ENCODE measurements at places on chromosomes 7 and 10. TPM values are rescaled to one million over a fixed set of nuclear protein-coding genes. Genes with fewer than 3 reads are reported as not detected.
A peak's percentile ranks its signal among the peaks of the same experiment; 100 is the strongest.

GRCh38 chr7:135204876-135205275, 6.5 kb downstream of the WDR91 start:
- DNase-seq, result no peak

- no peak for DNase-seq
Observed at GRCh38 chr7:11343818-11344413, 370.2 kb downstream of the PHF14 start.

GRCh38 chr10:123327450-123327849, 173.2 kb downstream of the BUB3 start:
- DNase-seq, result no peak

DNA sequence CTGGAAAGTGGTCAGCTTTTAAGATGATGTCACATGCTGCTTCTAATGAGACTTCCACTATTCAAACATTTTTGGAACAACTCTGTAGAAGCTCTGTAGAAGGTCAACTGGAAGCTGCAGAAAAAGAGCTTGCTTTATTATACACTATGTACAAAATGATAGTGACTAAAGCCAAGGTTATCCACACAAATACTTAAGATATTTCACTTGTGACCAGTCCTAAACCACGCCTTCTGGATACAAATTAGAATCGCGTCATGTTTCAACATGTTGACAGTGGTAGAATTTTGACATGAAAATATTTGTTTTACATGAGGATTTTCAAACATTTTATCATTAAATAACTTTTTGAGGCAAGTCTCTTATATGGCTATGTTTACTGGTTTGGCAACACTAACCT, 499.6 kb upstream of the PHF14 start:
- DNase-seq, result no peak

GRCh38 chr7:69640216-69640615, 41.9 kb downstream of the AUTS2 start:
- DNase-seq, result no peak

DNA sequence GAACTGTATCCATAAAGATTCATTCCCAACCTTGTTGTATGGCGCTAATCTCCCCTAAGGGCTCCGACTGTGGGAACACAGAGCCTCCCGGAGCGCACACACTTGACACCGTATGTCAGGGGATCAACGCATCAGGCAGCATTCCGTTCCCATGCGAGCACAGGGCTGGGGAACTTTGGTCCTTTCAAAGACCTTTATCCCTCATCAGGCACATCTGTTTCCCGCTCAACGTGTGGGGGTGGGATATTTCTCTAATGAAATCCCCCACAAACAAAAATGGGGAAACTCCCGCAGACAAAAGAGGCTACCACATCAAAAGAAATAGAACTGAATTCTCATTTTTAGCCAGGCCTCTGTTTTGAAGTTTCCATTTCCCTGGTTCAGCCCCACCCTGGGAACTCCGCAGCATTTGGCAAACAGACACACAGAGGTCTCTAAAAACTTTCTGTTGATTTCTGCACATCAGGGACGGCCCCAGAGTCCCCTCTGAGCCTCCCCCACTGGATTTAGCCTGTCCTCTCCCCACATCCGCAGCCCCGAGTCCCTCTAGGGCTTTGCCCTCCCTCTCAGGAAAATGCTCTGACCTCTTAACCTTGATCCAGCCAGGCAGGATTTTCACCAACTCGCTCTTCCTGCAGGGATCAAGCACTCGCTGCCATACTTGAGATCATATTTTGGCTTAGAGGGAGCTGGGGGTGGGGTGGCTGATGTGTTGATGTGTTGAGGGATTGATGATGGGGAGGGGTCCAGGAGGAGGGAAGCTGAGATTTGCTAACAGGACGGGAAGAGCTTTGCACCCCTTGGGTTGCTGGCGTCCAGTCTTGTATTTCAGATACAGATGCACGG, 6.6 kb downstream of the CPA5 start:
- no peak for DNase-seq

DNA sequence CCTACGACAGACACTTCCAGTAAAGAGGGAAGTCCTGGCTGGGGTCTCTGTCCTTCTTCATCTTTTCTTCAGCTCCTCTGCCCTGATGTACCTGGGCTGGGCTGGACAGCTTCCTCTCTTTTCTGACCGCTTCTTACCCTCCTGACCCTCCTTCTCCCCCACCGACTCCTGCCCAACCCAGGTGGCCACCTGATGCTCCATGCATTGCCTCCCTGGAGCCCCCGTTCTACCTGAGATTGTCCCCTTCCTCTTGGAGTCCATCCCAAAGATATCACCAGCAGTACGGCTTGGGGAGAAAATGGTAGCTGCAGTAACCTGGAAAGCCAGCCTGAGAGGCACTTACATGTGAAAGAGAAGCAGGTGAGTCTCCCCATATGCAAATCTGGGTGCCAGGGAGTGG, 566.3 kb downstream of the TCERG1L start:
- peak; percentile 7 for DNase-seq

DNA sequence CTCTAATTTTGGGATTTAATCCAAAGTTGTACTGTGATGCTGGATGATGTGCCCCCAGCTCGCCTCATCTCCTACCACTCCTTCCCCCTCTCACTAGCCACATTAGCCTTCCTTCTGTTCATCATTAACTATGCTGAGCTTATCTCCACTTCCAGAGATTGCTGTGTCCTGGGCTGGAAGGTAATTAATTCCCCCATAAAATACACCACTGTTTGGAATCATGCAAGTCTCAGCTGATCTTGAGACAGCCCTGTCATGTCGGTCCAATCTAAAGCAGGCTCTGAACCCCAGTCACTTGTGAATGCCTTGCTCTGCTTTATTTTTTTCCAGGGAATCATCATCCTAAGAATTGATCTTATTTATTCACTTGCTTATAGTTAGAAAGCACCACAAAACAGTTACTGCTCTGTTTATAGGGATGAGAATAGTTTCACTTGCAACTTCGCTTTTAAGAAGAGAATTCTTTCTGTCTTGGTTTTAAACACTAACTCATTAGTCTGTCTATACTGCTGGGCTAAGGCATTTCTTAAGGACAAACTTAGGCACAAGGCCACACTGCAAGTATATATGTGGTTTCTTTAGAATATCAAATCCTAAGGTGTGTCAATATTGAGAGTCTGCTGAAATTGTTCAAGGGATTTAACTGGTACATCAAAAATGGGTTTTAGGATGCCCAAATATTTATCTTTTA, 341.1 kb upstream of the SEMA3A start:
- DNase-seq, result no peak

GRCh38 chr10:62589689-62590088, 214.8 kb upstream of the ADO start:
- DNase-seq, result no peak

- DNase-seq, result no peak
Observed at GRCh38 chr7:120898715-120899499, 41.0 kb upstream of the TSPAN12 start.

- no peak for DNase-seq
Observed at GRCh38 chr7:33444511-33444910, 315.1 kb downstream of the BBS9 start.

- DNase-seq, result no peak
Observed at GRCh38 chr10:20415684-20416083, 481.4 kb downstream of the NEBL start.

DNA sequence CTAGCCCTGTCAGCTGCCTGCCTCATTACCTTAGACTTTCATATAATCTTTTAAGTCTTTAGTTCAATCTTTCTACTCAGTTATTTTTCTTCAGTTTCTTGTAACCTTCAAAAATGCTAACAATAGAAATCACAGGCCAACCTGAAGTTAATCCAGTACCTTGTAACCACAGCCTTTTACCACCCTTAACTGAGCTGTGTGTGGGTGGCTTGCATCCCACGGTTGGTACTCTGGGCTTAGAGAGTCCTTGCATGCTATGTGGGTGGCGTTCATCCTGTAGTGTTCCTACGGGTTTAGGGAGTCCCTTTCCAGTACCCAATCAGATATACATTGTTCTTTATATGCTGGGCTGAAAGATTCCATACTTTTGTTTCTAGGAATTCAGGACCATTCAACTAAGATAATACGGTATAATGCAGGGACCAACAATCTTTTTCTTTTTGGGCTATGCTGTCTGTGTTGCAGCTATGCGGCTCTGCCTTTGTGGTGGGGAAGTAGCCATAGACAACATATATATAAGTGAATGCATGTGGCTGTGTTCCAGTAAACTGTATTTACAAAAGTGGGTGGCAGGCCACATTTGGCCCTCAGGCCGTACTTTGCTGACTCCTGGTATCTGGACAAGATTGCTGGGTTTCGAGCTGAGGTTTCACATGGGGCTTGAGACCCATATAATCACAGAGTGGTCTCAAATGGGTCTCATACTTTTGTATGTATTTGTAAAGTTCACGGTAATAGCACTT, 280.8 kb upstream of the LRGUK start:
- DNase-seq, result no peak

DNA sequence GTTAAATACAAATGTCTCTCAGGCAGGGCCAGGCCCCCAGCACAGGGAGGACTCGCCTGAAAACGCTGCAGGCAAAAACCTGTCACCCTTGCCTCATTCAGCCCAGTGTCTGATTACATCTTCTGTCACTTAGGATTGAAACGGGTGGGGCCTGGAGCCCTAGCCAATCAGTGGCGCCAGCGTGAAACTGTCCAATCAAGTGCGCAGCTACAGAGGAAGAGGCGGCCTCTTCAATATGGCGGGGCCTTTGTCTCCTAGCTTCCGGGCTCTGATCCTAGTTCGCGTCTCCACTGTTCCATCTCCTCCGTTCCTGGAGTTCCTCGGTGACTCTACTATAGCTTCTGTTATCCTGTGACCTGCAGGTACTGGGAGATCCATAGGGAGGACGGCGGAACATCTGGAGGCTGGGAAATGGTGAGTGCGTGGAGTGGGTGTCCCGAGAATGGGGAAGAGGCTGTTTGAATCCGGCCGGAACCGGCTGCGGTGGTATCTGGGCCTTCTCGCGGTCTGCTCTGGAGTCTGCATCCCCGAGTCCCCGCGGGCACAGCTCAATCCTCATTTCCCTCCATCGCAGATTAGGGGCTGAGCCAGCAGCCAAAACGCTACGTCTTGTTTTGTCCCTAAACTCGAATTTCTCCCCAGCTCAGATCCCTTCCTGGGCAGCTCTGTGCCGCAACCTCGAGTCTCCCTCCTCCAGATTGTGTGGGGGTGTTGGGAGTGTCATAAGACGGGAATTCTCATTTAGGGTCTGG, at the start of gene ZNF736:
Gene ZNF736, plus strand, starts transcription at position 222 of the 752 bp plus-strand sequence. Its CDS starts 190 bp downstream, at position 412.
- peak; percentile 91 for DNase-seq

DNA sequence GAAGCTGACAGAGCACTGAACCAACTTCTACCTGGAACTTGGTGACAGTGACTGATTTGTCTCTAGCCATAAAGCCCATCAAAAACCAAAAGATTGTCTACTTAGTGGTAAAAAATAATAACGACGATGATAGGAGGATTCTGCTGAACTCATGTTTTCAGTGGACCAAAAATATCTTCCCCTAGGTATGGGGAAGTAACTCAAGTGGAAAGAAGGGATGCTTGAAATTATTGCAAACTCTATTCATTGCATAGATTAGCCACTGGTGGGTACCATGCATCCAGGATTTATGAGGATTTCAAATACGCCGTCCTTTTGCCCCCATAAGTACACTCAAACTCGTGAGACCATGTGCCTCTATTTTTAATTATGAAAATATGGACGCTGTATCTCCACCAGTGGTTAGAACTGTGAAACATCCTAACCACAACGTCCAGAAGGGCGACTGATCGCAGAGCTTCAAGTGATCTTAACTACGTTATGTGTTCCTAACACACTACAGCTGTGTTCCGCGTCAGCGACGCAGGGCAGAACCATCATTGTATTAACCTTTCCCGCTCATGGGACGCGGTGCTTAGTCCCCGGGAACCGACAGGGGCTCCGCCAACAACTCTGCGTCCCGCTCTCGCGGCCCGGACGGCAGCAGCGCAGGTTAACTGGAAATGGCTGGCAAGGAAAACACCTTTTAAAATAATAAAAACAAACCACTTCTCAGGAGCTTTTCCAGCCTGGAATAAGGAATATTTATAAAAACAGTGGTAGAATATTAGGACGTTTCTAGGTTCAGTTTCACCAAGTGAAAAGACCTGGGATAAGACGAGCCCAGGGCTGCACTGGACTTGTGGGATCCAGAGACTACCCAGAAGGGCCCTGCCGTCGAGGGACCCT, 776 bp downstream of the PEX1 start:
- peak; percentile 73 for DNase-seq

DNA sequence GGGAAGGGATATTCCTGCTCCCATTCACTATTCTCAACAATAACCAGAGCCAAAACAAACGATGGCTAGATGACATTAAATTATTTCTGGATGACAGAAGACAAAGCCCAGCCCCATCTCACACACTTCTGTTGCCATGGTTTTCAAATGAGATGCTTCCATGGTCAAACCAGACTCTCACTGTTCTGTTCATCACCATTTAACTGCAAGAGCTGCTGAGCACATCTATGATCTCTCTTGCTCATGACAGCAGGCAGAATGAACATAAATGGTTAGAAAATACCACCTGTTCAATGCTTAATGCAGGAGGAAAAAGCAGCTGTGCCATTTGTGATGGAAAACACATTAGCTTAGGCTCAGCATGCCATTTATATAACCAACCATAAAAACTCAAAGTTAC, 758.6 kb upstream of the ZWINT start:
- no peak for DNase-seq

- DNase-seq, result no peak
Observed at GRCh38 chr10:47181052-47181849, 118.7 kb upstream of the GDF10 start.

DNA sequence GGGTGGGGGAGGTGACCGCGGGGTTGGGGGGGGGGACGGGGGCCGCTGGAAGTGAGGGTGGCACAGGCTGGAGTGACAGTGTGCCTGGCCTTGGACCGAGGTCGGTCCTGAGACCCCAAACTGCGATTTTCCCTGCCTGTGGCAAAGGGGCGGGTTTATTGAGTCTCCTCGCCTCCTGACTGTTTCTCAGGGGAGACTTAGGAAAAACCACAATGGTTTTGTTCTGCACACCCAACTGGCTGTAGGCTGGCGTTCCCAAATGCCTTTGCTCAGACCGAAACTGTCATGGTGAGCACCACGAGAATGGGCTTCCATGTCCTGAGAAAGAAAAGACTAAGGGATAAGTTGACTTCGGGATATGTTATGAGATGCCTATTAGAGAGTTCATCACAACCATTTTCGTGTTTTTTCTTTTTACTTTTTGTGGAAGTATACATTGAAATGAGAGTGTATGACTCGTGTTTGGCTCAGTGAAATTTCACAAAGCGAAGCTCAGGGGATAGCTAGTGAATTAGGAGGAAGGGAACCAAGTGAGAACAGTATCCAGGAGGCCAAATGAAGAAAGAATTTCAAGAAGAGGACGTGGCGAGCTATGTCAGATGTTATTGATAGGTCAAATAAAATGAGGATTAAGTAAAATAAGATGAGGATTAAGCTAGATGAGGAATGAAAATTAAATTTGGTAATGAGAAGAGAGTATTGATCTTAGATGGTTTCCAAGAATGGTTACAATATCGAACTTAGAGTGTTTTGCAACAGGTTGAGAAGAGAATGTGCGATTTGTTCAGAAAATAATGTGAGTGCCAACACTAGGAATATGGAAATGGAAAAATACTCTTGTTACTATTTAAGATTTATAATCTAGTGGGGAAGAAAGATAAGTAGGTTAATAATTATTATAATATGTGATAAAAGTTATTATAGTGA, 918 bp downstream of the NET1 start:
- DNase-seq, result no peak

Gene SFTPA1
- not detected for total RNA-seq

Gene HKDC1
- 193 TPM for total RNA-seq

Gene HDAC9
- total RNA-seq, result 75.9 TPM
